ENCODE measurements at places on chromosomes 5 and 9.
A peak's percentile ranks its signal among the peaks of the same experiment; 100 is the strongest.

DNA sequence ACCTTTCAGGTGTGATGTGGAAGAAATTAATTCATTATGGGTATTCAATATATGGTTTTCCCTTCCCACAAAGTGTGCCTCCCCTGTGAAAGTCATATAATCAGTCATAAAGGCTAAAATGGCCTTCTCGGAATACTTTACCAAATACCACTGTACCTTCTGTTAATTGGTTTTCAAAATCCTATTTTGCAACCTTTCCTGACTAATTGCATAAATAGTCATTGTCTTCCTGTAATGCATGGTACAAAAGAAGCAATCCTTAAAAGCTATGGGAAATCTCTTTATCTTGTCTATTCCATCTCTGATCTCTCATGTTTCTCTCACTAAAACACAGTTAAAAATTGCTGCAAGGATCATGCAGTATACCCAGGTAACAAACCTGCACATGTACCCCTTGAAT, 44.3 kb upstream of the UGCG start:
- H3K27ac ChIP-seq = no peak overlapping the region
- DNase-seq = no peak
- H3K27me3 ChIP-seq = no peaks in the 10 kb centered on the region
- H3K4me1 ChIP-seq = no peaks in the 10 kb centered on the region
- H3K4me3 ChIP-seq = no peak overlapping the region
- H3K36me3 ChIP-seq = no peaks in the 10 kb centered on the region

DNA sequence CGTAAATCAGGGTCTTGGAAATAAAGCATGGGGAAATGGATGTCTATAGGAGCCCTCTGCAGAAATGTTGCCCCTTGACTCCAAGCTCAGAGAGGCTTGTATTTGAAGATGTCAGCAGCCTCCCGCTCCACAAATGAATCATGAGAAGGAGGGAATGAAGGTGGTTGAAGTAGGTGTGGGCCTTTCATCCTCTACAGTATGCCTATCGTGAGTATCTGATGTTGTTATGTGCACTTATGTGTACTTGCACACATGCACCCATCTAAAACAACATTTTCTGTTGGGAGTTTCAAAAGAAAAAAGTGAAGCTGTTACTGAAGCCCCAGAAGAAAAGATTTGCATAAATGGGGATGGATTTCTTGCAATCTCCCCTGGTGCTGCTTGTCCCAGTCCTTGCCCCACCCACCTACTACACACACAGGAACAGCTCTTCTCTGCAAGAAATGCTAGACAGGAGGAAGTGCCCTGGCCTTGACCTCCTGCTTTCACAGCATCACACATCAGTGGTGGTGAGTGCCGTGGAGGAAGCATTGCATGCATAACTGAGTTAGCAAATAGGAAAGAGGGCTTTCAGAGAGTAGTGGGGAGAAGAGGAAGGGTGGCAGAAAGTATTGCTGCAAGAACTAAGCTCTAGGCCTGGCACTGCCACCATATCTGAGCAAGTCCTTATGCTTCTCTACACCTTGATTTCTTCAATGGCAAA, 156.1 kb downstream of the SNX18 start:
- no peak overlapping the region for H3K4me3 ChIP-seq
- H3K36me3 ChIP-seq = no peaks in the 10 kb centered on the region
- no peak overlapping the region for H3K27ac ChIP-seq
- DNase-seq = peak; percentile 52
- peaks cover 2% of the 10 kb centered on the region for H3K4me1 ChIP-seq

GRCh38 chr5:133786420-133786819, 174.1 kb upstream of the FSTL4 start:
- no peak overlapping the region for H3K4me3 ChIP-seq
- no peaks in the 10 kb centered on the region for H3K4me1 ChIP-seq
- no peaks in the 10 kb centered on the region for H3K27me3 ChIP-seq
- DNase-seq = no peak
- no peak overlapping the region for H3K27ac ChIP-seq

- no peaks in the 10 kb centered on the region for H3K27me3 ChIP-seq
- no peak for DNase-seq
- no peaks in the 10 kb centered on the region for H3K36me3 ChIP-seq
- H3K4me1 ChIP-seq = peaks cover 32% of the 10 kb centered on the region
- no peak overlapping the region for H3K27ac ChIP-seq
Measured at GRCh38 chr9:137426018-137426681, 3.0 kb downstream of the NOXA1 start.

DNA sequence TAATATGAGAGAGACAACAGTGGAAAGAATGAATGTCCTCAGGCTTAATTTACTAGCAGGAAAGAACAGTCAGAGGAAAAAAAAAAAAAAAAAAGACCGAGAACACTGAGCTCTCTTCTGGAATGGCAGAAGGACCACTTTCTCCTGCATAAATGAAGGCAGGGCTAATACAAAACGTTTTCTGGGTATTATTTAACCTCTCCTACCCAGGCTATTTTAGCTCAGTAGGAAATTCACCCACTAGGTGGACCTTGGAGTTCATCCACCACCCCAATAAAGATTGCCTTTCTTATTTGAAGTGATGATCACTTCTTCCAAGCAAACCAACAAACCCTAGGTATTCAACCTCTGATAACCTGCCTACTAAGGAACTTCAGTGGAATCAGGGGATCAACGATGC, 3.7 kb downstream of the GLIS3 start:
- peak overlapping the region; percentile 94 for H3K27ac ChIP-seq
- no peak for DNase-seq
- peaks cover 7% of the 10 kb centered on the region for H3K4me1 ChIP-seq
- H3K4me3 ChIP-seq = no peak overlapping the region
- no peaks in the 10 kb centered on the region for H3K36me3 ChIP-seq
- H3K27me3 ChIP-seq = no peaks in the 10 kb centered on the region

DNA sequence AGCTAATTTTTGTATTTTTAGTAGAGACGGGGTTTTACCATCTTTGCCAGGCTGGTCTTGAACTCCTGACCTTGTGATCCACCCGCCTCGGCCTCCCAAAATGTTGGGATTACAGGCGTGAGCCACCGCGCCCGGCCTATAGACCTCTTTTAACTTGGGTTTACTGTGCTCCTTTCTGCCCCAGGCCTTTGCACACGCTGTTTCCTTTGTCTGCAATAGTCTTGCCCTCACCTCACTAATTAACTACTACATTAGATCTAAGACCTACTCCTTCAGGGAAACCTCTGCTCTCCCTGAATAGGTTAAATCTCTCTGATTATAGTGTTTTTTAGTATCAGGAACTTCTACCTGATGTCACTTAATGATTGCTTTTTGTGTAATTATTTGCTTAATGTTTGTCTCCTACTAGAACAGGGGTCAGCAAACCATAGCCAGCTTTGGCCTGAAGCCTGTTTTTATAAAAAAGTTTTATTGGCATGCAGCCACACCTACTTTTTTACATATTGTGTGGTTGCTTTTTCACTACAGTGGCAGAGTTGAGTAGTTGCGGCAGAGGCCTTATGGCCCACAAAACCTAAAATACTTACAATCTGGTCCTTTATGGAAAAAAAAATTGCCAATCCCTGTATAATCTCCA, 31.2 kb upstream of the TLE1 start:
- H3K4me3 ChIP-seq = no peak overlapping the region
- H3K27ac ChIP-seq = no peak overlapping the region
- peaks cover 29% of the 10 kb centered on the region for H3K4me1 ChIP-seq
- DNase-seq = no peak
- no peaks in the 10 kb centered on the region for H3K27me3 ChIP-seq
- H3K36me3 ChIP-seq = no peaks in the 10 kb centered on the region

- H3K27me3 ChIP-seq = no peaks in the 10 kb centered on the region
- H3K4me1 ChIP-seq = no peaks in the 10 kb centered on the region
- no peaks in the 10 kb centered on the region for H3K36me3 ChIP-seq
- no peak overlapping the region for H3K27ac ChIP-seq
Measured at GRCh38 chr9:21533597-21533996, 51.5 kb upstream of the IFNE start.

DNA sequence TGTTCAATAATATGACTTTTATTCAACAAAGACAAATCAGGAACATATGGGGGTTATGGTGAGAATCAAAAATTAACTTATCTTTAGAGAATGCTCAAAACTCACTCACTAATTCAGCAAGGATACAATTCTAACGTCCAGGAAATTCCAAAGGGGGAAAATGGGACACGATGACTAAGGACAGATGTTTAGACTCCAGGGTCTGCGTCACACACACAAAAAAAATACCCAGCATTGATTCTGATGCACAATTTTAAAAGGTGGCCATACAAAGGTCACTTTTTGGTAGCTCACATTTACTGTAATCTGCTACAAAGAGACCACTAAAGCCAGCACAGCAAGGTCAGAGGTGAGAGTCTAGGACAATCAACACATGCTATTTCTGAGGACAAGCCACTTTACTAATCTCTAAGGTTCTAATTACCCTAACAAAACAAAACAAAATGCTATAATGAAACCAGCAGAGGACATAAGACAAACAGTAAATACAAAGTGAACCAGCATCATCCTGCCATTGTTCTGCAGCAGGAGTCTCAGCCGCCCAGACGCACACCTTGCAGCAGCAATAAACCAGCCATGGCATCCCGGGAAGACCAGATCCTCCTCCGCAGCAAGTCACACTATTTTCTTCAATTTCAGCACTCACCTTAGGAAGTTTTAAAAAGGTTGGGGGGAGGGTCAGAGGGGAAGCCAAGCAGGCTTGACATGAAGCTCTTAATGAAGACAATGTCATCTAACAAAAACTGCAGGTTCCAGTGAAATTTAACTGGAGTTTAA, 57.8 kb downstream of the TTC39B start:
- peak overlapping the region; percentile 39 for H3K27ac ChIP-seq
- no peak overlapping the region for H3K4me3 ChIP-seq
- no peaks in the 10 kb centered on the region for H3K36me3 ChIP-seq
- no peaks in the 10 kb centered on the region for H3K27me3 ChIP-seq

DNA sequence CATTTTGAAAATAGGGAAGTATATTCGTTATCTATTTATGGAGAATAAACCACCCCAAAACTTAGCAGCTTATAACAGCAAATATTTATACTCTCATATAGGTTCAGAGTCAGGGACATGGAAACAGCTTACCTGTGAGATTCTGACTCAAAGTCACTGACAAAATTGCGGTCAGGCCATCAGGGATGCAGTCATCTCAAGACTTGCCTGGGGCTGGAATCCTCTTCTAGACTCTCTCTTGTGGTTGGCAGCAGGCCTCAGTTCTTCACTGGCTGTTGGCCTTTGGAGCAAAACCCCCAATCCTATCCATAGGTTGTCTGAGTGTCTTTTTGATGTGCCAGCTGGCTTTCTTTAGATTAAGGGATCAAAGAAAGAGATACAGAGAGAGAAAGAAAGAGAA, 275.6 kb downstream of the SEC61B start:
- no peak for DNase-seq
- H3K4me3 ChIP-seq = no peak overlapping the region
- no peaks in the 10 kb centered on the region for H3K4me1 ChIP-seq
- no peak overlapping the region for H3K27ac ChIP-seq

GRCh38 chr5:109917154-109917546, 227.4 kb downstream of the MAN2A1 start:
- H3K4me1 ChIP-seq = no peaks in the 10 kb centered on the region
- H3K4me3 ChIP-seq = no peak overlapping the region
- H3K27ac ChIP-seq = no peak overlapping the region
- no peak for DNase-seq
- no peaks in the 10 kb centered on the region for H3K27me3 ChIP-seq

GRCh38 chr5:140133514-140134167, 7.9 kb downstream of the IGIP start:
- H3K4me1 ChIP-seq = no peaks in the 10 kb centered on the region
- H3K36me3 ChIP-seq = no peaks in the 10 kb centered on the region
- H3K4me3 ChIP-seq = no peak overlapping the region
- no peak overlapping the region for H3K27ac ChIP-seq
- H3K27me3 ChIP-seq = no peaks in the 10 kb centered on the region
- no peak for DNase-seq

- H3K27ac ChIP-seq = no peak overlapping the region
- H3K4me1 ChIP-seq = peaks cover 3% of the 10 kb centered on the region
- no peak overlapping the region for H3K4me3 ChIP-seq
- no peak for DNase-seq
Measured at GRCh38 chr5:58918021-58918729, 335.3 kb downstream of the RAB3C start.

- peaks cover 4% of the 10 kb centered on the region for H3K27me3 ChIP-seq
- no peak for DNase-seq
- H3K4me3 ChIP-seq = no peak overlapping the region
- H3K27ac ChIP-seq = no peak overlapping the region
- H3K4me1 ChIP-seq = peaks cover 5% of the 10 kb centered on the region
Measured at GRCh38 chr9:38652486-38652885, 32.1 kb upstream of the ANKRD18A start.

DNA sequence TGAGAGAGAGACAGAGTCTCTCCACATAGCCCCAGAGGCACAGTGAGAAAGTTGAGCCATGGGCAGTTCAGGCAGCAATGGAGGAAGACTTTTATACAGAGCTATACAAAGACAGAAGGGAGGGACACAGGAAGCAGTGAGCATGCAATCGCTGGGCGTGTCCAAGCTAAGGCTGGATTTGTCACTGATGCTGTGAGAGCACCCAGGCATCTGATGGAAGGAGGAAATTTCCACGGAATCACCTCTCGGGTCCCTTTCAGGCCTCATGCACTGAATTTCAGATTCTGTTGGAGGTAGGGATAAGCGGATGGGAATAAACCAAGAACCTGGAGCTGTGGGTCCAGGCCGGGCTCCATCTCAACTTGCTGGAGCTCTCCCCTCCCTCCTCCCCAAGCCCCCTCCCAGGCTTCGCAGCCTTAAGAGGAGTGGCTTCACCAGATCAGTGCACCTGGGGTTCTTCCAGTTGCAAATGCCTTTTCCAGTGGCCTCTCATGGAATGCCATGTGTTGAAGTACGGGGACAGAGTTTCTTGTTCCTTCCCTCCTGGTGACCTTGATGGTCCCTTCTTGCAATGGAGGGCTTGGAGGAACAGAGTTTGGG, 114.8 kb upstream of the ALDH1B1 start:
- no peak overlapping the region for H3K27ac ChIP-seq
- DNase-seq = peak; percentile 26
- H3K27me3 ChIP-seq = no peaks in the 10 kb centered on the region
- no peaks in the 10 kb centered on the region for H3K36me3 ChIP-seq
- no peaks in the 10 kb centered on the region for H3K4me1 ChIP-seq
- no peak overlapping the region for H3K4me3 ChIP-seq

DNA sequence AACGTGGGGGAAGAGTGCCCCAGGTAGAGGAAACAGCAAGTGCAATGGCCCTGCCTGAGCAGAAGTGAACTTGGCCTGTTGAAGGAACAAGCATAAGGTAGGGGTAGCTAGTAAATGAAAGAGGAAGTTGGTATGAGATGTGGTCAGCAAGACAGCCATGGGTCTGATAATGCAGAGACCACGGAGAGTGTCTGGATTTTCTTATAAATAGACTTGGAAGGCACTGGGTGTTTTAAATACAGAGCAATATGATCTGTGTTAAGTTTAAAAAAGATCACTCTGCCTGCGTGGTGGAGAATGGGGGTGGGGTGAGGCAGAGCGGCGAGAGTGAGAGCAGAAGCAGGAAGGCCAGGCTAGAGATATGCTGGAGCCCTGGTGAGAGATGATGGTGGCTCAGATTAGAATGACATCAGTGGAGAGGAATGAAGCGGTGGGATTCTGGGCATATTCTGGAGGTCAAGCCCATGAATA, 4.2 kb downstream of the ADAM19 start:
- H3K27me3 ChIP-seq = peaks cover 7% of the 10 kb centered on the region
- peaks cover 50% of the 10 kb centered on the region for H3K4me1 ChIP-seq
- H3K36me3 ChIP-seq = no peaks in the 10 kb centered on the region
- DNase-seq = peak; percentile 65
- peak overlapping the region; percentile 91 for H3K27ac ChIP-seq

- H3K27ac ChIP-seq = no peak overlapping the region
- no peak for DNase-seq
- H3K4me3 ChIP-seq = no peak overlapping the region
- peaks cover 22% of the 10 kb centered on the region for H3K4me1 ChIP-seq
- H3K27me3 ChIP-seq = no peaks in the 10 kb centered on the region
- H3K36me3 ChIP-seq = no peaks in the 10 kb centered on the region
Measured at GRCh38 chr5:74629326-74629725, 11.2 kb downstream of the ENC1 start.

GRCh38 chr9:99070681-99071080, 34.2 kb upstream of the TGFBR1 start:
- H3K4me3 ChIP-seq = no peak overlapping the region
- no peaks in the 10 kb centered on the region for H3K4me1 ChIP-seq
- DNase-seq = no peak
- H3K36me3 ChIP-seq = no peaks in the 10 kb centered on the region
